Vagina (tissue), 2 donors: ENCODE measurements at places on chromosomes 3 and 15.

DNA sequence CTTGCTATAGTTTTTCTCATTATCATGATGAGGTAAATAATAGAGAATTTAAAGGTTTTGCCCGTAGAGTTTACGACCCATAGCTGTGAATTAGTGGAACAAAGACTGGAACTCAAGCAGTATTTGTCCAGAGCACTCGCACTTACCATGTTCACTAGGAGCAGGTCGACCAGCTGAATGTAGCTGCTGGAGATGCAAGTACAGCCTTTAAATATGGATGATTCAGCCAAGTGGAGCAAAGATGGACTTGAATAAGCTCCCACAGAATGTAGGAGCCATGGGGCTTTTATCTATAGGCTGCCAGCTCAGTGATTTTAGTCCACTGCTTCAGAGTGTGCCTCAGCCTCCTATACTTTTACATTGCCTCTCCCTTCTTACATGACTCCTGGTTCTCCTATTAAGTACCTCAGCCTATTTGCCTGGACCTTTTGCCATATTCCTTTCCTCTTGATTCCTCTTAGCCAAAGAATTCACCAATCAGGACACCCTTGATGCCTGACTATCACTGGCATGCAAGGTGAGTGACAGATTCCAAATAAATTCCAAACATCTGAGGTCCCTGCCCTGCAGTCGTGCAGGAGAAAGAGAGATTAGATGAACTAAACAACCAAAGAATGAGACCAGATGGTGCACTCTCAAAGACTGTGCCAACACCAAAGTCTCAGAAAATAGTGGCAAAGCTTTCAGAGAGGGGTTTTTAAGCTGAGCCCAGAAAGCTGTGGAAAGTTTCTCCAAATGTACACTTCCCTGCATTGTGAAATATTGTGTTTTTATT, 3.9 kb downstream of the MKRN3 start:
- no peak overlapping the region for H3K4me3 ChIP-seq
- no peak overlapping the region for H3K27ac ChIP-seq
- no peaks in the 10 kb centered on the region for H3K27me3 ChIP-seq
- no peak for DNase-seq
- H3K4me1 ChIP-seq, result no peaks in the 10 kb centered on the region

DNA sequence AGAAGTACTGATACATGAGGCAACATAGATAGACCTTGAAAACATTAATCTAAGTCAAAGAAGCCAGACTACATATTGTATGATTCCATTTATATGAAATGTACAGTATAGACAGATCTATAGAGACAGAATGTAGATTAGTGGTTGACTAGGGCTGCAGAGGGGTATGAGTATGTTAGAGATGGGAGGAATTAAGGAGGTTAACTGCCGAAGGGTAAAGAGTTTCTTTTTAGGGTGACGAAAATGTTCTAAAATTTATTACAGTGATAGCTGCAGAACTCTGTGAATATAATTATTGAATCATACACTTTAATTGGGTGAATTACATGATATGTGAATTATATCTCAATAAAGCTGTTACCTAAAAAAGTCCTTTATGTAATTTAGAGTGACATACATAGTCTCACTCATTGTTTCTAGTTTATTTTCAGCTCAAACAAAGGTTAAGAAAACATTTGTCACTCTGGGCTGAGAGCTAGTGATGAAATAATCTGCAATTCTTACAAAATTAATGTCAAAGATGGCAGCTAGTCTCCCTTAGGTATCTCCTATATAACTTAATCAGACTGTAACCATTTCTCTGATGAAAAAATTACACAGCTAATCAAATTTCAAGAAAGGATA, 61.4 kb downstream of the DENND4A start:
- no peaks in the 10 kb centered on the region for H3K4me1 ChIP-seq
- no peaks in the 10 kb centered on the region for H3K27me3 ChIP-seq
- no peaks in the 10 kb centered on the region for H3K36me3 ChIP-seq
- DNase-seq, result no peak
- H3K4me3 ChIP-seq, result no peak overlapping the region

GRCh38 chr3:180253283-180253682, 216.5 kb upstream of the PEX5L start:
- H3K27ac ChIP-seq, result no peak overlapping the region
- H3K36me3 ChIP-seq, result no peaks in the 10 kb centered on the region
- DNase-seq, result no peak
- H3K4me1 ChIP-seq, result no peaks in the 10 kb centered on the region
- H3K27me3 ChIP-seq, result no peaks in the 10 kb centered on the region
- H3K4me3 ChIP-seq, result no peak overlapping the region

GRCh38 chr3:140760324-140761075, 82.6 kb downstream of the TRIM42 start:
- DNase-seq, result no peak
- H3K27ac ChIP-seq, result no peak overlapping the region
- no peaks in the 10 kb centered on the region for H3K4me1 ChIP-seq
- no peaks in the 10 kb centered on the region for H3K27me3 ChIP-seq

- H3K27ac ChIP-seq, result peak overlapping the region; percentile 4
- H3K36me3 ChIP-seq, result no peaks in the 10 kb centered on the region
- no peak for DNase-seq
Measured at GRCh38 chr3:52469001-52469400, 13.6 kb downstream of the NISCH start.

- no peaks in the 10 kb centered on the region for H3K27me3 ChIP-seq
- H3K36me3 ChIP-seq, result no peaks in the 10 kb centered on the region
- DNase-seq, result no peak
- no peaks in the 10 kb centered on the region for H3K4me1 ChIP-seq
- H3K27ac ChIP-seq, result no peak overlapping the region
Measured at GRCh38 chr15:35293353-35294130, 208.4 kb upstream of the NANOGP8 start.

GRCh38 chr3:117486719-117487716, 777.4 kb downstream of the TUSC7 start:
- no peaks in the 10 kb centered on the region for H3K4me1 ChIP-seq
- no peaks in the 10 kb centered on the region for H3K36me3 ChIP-seq
- H3K27me3 ChIP-seq, result no peaks in the 10 kb centered on the region
- H3K4me3 ChIP-seq, result no peak overlapping the region

DNA sequence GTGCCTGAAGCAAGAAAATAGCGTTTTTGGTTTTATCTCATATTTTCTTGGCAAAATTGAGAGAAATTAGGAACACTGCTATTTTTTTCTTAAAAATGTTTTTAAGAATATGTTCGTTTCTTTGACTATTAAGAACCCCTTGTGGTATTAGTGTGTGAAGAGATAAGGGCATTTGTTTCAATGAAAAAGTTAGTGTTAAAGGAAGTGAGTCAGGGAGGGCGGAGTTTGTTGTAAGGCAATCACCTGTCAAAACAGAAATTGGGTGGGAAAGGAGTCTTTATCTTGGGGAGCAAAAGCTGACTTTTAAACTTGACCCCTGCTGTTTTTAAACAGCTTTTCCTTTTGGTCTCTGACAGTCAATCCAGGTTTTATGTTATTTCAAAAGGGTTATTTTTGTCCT, 4.2 kb downstream of the RAP2B start:
- peak overlapping the region; percentile 26 for H3K4me3 ChIP-seq
- DNase-seq, result no peak
- H3K27me3 ChIP-seq, result no peaks in the 10 kb centered on the region
- no peaks in the 10 kb centered on the region for H3K36me3 ChIP-seq
- no peak overlapping the region for H3K27ac ChIP-seq

DNA sequence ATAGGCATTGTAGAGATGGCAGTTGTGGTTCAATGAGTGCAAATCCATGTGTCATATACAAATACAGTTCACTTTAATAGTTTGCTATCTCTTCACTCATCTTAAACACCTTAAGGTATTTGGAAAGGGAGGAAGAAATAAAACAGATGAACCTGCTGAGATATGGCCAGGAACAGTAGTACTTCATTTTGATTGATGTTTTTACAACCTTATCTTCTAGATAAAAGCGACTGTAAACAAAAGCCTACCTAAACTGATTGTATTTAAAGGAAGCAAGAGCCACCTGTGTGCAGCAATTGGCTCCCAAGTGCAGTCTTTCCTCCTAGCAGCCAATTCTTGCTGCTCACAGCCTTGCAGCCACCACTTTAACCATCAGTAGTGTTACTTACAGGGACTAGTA, 217.7 kb downstream of the CDIN1 start:
- no peaks in the 10 kb centered on the region for H3K36me3 ChIP-seq
- H3K4me3 ChIP-seq, result no peak overlapping the region
- no peaks in the 10 kb centered on the region for H3K27me3 ChIP-seq
- DNase-seq, result no peak

DNA sequence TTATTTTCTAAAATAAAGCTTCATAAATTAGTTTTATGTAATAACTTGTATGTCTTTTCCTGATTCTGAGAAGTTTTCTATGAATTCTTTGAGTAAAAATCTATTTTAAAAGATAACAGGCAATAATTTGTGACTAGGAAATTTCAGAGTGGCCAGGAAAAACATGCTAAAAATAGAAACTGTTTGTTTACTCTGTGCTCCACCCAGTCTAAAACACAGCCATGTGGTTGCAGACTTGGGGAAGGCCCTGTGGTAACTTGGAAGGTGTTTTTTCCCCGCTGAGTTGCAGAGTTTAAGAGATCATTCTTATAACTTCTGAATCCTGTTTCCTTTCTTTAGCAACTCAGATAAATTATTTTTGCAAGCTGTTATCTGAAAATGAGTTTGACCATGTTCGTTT, 21.9 kb downstream of the PLCL2 start:
- peaks cover 10% of the 10 kb centered on the region for H3K4me1 ChIP-seq
- no peak overlapping the region for H3K4me3 ChIP-seq
- DNase-seq, result no peak
- no peaks in the 10 kb centered on the region for H3K36me3 ChIP-seq

GRCh38 chr3:53139906-53140846, 9.9 kb upstream of the RFT1 start:
- no peak overlapping the region for H3K4me3 ChIP-seq
- no peaks in the 10 kb centered on the region for H3K27me3 ChIP-seq
- no peaks in the 10 kb centered on the region for H3K36me3 ChIP-seq
- no peak overlapping the region for H3K27ac ChIP-seq
- DNase-seq, result no peak
- H3K4me1 ChIP-seq, result no peaks in the 10 kb centered on the region

- peaks cover 46% of the 10 kb centered on the region for H3K4me1 ChIP-seq
- H3K4me3 ChIP-seq, result peak overlapping the region; percentile 87
- H3K36me3 ChIP-seq, result no peaks in the 10 kb centered on the region
- H3K27ac ChIP-seq, result peak overlapping the region; percentile 99
- no peaks in the 10 kb centered on the region for H3K27me3 ChIP-seq
Measured at GRCh38 chr3:195441476-195441991, 1.3 kb downstream of the ACAP2 start.

- no peaks in the 10 kb centered on the region for H3K36me3 ChIP-seq
- DNase-seq, result no peak
- no peaks in the 10 kb centered on the region for H3K27me3 ChIP-seq
- H3K27ac ChIP-seq, result no peak overlapping the region
Measured at GRCh38 chr15:59306520-59307164, 66.0 kb downstream of the MYO1E start.

GRCh38 chr3:160291290-160291908, 66.2 kb downstream of the C3orf80 start:
- no peaks in the 10 kb centered on the region for H3K36me3 ChIP-seq
- DNase-seq, result no peak
- no peak overlapping the region for H3K27ac ChIP-seq
- H3K4me3 ChIP-seq, result no peak overlapping the region

GRCh38 chr15:40929660-40930429, 705 bp downstream of the DLL4 start:
- H3K4me1 ChIP-seq, result peaks cover 62% of the 10 kb centered on the region
- H3K36me3 ChIP-seq, result no peaks in the 10 kb centered on the region
- H3K27me3 ChIP-seq, result peaks cover 18% of the 10 kb centered on the region
- peak overlapping the region; percentile 45 for H3K4me3 ChIP-seq
- no peak overlapping the region for H3K27ac ChIP-seq

DNA sequence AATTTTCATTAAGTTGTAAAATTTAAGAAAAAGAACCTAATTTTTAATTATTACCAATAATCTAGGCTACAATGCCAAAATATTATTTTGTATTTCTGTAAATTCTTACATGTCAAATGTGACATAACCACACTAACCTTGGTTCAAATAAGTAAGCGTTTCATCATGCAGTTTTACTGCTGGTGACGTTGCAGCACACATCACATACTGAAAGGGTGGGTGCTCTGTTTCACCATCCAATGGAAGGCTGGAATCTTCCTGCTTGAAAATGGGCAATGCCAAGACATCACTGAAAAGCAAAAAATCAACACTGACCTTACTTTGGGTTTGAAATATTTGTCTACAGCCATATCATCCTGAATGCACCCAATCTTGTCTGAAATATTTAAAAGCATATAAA, 14.8 kb downstream of the UBP1 start:
- H3K27ac ChIP-seq, result no peak overlapping the region
- no peaks in the 10 kb centered on the region for H3K36me3 ChIP-seq
- DNase-seq, result no peak
- peaks cover 31% of the 10 kb centered on the region for H3K4me1 ChIP-seq

DNA sequence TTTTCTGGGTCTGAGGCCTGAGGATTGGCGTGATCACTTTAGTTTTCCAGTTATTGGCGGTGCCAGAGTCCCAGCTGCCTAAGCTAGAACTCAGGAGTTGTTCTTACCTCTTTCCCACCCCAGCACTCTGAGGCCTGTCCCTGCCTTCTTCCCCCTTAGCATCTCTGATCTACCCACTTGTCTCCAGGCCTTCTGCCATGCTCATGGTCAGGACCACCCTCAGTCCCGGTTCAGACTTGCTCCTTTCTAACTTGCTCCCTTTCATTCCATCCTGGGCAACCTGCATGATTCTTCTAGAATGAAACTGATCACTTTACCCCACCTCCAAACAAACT, 15.7 kb downstream of the ACOX2 start:
- no peaks in the 10 kb centered on the region for H3K36me3 ChIP-seq
- H3K27me3 ChIP-seq, result no peaks in the 10 kb centered on the region

- H3K4me1 ChIP-seq, result peaks cover 72% of the 10 kb centered on the region
- no peak overlapping the region for H3K4me3 ChIP-seq
- DNase-seq, result no peak
- peak overlapping the region; percentile 51 for H3K27ac ChIP-seq
- H3K27me3 ChIP-seq, result no peaks in the 10 kb centered on the region
Measured at GRCh38 chr3:188274249-188274915, 120.4 kb downstream of the LPP start.

- H3K36me3 ChIP-seq, result no peaks in the 10 kb centered on the region
- DNase-seq, result no peak
- no peak overlapping the region for H3K27ac ChIP-seq
- no peaks in the 10 kb centered on the region for H3K27me3 ChIP-seq
- no peaks in the 10 kb centered on the region for H3K4me1 ChIP-seq
- H3K4me3 ChIP-seq, result no peak overlapping the region
Measured at GRCh38 chr3:19165654-19166053, 17.3 kb downstream of the KCNH8 start.

DNA sequence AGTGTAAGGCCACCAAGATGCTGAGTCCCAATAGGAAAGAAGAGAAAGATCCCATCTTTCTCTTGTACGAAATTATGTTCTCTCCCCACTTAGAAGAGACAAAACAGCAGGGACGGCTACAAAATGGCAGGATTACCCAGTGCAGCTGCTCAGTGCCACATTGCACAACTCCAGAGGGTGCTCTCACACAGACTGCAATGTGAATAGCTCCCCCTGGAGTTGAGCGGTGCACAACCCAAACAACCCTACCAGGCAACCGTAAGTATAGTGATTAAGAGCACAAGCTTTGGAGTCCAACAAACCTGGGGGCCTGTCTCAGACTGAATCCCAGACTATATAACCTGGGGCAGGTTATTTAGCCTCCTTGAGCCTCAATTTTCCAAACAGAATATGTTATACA, 3.1 kb upstream of the BHLHE40 start:
- DNase-seq, result no peak
- peaks cover 29% of the 10 kb centered on the region for H3K4me1 ChIP-seq
- no peaks in the 10 kb centered on the region for H3K27me3 ChIP-seq
- H3K27ac ChIP-seq, result peak overlapping the region; percentile 98
- no peaks in the 10 kb centered on the region for H3K36me3 ChIP-seq
